ENCODE measurements at places on chromosomes 1 and 21.

GRCh38 chr1:207959141-207959825 is 48.4 kb upstream of the CD34 start:
- peak; percentile 30 for DNase-seq

- no peak for DNase-seq
Observed at GRCh38 chr1:16111771-16112595, 38.5 kb upstream of the FAM131C start.

DNA sequence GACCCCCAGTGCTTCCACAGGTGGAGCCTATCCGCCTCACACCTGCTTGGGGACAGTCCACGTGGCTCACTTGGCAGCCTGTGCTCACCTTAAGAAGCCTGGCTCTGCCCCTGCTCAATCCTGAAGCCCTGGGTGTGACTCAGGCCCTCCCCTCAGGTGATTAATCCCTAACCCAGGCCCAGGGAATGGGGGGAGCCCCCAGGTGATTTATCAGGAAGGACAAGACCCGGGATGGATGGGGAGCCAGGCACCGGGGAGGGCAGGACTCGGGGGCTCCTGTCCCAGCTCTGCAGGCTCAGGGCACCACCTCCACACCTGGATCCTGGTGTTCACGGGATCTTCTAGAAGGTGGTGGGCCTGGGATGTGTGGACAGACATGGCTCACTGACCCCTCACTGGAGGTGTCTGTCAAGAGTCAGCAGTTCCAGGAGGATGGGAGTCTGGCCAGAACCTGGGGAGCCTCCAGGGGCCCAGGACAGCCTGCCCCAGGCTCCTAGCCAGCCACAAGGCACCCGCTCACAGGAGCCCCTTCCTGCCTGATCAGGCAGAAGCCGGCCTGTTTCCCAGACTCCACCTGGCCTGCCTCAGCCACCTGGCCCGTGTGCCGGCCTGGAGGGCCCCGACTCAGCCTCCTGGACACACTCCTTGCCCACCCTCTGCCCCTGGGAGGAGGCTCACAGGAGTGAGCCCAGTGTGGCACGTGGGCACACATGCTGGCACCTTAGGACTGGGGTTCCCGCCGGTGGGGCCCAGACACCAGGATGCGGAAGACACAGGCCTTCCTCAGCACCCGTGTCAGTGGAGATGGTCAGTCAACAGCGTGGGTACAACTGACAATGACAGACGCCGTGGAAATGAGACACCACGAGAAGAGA is 38.6 kb upstream of the COL6A1 start:
- DNase-seq = no peak

DNA sequence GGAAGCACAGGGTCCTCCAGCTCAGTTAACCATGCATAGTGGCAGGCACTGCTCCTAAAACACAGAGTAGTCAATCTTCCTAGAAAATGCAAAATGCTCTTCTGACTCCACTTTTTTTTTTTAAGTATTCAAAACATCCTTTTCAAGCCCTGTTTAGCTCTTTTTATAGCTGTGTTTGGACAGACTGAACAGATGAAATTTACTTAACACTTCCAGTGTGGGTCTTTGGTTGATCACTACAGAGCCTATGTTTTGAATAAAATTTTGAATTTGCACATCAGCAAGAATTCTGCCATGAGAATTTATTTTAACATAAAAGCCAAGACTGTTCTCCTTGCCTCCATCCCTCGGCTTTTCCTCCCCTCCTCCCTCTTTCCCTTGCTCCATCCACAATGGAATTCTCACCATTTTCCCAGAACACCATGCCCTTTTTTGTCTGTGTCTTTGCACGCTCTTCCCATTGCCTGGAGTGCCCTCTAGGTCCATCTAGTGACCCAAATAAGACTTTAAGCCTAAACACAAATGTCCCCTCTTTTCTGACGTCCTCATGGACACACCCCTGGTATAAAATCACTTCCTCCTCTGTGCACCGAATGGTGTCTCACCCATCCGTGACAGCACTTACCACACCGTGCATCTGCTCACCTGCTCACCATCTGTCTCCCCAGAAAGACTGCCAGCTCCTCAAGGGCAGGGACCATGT is 24.0 kb upstream of the CPT2 start:
- DNase-seq = peak; percentile 81

DNA sequence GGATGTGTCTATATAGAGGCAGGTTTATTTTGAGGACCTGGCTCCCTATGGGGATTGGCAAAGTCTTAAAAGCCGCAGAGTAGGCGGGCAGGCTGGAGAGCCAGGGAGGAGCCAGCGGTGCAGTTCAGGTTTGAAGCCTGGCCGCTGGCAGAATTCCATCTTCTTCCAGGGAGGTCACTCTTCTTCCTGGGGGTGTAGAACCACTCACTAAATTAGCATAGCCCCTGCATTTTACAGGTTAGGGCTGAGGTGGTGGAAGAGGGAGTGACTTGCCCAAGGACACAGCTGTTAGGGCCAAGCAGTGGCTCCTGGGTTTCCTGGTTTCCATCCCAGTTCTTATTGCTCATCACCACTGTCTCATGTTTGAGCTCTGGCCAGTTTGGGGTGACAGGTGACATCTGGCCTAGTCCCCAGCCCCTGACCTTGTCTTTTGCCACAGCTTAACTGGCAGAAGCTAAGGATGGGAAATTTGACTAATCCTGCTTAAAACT is 1.4 kb downstream of the PINK1 start:
- no peak for DNase-seq

GRCh38 chr1:224080115-224080774 is 33.7 kb upstream of the FBXO28 start:
- no peak for DNase-seq

GRCh38 chr1:42037161-42037560 is 116.0 kb upstream of the GUCA2B start:
- no peak for DNase-seq

DNA sequence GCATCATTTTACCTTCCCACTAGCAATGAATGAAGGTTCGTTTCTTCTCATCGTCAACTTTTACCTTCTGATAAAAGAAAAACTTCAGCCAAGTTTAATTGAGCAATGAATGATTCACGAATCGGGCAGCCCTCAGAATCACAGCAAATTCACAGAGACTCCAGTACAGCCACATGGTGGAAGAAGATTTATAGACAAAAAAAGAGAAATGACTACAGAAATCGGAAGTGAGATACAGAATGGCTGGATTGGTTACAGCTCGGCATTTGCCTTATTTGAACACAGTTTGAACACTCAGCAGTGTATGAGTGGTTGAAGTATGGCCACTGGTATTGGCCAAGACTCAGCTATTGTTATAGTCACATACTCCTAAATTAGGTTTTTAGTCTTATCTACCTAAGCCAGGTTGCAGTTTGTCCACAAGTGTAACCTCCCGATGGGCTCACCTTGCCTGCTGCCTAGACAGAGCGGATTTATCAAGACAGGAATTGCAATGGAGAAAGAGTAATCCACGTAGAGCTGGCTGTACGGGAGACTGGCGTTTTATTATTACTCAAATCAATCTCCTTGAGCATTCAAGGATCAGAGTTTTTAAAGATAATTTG is 15.3 kb downstream of the AK4 start:
- no peak for DNase-seq

GRCh38 chr1:248618878-248619277 is 16.0 kb downstream of the OR2T11 start:
- peak; percentile 18 for DNase-seq

DNA sequence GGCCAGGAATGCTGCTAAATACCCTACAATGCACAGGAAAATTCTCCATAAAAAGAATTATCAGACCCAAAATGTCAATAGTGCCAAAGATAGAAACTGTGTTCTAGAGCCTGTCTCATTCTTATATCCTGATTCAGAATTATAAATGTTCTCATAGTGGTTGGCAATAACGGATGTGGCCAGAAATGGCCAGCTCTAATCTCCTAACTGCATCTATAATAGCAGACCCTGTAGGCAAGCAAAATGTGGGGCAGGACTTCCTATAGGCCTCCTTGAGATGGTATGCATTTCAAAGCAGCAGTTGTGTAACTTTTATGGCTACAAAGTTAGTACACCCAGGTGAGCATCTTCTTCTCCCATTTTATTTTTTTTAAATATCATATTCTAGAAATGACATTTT is 95.9 kb upstream of the SGIP1 start:
- no peak for DNase-seq

GRCh38 chr1:201048521-201048920 is 25.0 kb upstream of the KIF21B start:
- no peak for DNase-seq

GRCh38 chr1:186536273-186536890 is 75.5 kb upstream of the PDC start:
- DNase-seq = no peak

DNA sequence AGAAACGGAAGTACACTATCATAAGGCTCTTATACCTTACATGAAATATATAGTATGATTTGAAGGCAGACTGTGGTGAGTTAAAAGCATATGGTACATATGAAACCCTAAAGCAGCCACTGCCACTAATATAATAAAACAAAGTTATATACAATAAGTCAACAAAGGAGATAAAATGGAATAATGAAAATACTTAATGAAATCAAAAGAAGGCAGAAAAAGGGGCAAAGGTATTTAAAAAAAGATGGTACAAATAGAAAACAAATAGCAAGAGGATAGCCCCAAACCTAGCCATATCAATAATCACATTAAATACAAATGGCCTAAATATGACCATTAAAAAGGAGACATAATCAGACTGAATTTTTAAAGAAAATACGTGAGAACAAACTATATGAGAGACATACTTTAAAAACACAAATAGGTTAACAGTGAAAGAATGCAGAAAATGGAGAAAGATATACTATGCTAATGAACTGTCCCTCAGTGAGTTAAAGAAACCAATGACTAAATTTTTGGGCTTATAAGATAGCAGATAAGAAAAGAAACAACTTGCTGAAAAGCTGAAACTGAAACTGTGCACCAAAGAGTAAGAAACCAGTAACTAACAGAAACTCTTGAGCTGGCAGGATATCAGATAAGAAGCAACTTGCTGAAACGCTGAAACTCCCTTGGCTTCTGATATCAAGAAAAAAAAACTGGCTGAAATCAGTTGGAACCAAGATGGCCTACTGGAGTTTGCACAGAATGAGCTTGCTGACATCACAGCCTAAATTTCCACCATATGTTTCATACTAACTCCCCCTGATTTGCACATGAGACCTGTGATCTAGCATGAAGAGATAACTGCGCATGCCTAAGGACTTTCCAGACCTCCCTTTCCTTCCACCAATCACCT is 44.3 kb upstream of the IL10 start:
- no peak for DNase-seq

- DNase-seq = no peak
Observed at GRCh38 chr1:59232216-59232615, 64.7 kb upstream of the FGGY start.

DNA sequence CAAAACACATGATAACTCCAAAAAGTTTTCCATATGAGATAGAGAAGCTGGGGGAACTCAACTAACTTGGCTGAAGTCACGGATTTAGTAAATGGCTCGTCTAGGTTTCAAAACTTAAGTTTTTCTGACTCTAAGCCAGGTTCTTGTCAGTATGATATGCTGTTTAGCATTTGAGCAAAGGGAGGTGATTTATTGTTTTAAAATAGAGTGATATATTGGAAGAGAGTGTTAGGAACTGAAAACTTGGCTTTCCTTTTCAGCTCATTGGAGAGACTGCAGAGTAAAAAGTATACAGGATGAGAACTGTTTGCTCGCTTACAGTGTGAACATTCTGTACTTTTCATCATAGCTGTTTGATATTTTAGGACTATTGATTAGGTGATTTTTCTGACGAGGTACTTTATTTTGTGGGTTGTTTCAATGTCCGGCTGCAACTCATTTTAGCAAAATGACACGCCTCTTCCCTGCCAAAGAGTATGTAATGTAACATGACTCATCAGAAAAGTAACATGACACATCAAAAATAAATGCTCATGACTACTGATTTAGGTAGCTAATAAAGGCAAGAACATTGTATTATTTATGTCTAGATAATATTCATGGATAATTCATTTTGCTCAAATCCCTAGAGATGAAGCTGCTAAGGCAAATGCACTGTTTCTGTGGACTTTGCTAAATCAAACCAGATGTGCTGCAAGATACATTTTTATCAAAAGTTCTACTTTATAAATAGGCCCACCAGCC is 355.1 kb downstream of the GPATCH2 start:
- no peak for DNase-seq

DNA sequence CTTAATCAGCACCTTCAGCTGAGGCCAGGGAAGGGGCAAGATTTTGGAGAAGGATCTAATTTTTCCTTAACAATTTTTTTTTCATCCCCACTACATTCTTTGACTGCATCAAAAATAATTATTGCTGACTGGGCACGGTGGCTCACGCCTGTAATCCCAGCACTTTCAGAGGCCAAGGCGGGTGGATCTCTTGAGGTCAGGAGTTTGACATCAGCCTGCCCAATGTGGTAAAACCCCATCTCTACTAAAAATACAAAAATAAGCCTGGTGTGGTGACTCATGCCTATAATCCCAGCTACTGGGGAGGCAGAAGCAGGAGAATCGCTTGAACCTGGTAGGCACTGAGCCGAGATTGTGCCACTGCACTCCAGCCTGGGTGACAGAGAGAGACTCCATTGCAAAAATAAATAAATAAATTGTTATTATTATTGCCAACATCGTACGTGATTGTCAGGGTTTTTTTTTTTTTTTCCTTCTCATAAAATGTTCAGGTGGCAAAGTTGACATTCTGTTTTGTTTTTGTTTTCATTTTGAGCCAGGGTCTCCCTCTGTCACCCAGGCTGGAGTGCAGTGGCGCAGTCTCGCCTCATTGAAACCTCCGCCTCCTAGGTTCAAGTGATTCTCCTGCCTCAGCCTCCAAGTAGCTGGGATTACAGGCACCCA is 37.3 kb upstream of the MORC3 start:
- DNase-seq = no peak

GRCh38 chr21:24658026-24658425 is 949.3 kb downstream of the MRPL39 start:
- no peak for DNase-seq

DNA sequence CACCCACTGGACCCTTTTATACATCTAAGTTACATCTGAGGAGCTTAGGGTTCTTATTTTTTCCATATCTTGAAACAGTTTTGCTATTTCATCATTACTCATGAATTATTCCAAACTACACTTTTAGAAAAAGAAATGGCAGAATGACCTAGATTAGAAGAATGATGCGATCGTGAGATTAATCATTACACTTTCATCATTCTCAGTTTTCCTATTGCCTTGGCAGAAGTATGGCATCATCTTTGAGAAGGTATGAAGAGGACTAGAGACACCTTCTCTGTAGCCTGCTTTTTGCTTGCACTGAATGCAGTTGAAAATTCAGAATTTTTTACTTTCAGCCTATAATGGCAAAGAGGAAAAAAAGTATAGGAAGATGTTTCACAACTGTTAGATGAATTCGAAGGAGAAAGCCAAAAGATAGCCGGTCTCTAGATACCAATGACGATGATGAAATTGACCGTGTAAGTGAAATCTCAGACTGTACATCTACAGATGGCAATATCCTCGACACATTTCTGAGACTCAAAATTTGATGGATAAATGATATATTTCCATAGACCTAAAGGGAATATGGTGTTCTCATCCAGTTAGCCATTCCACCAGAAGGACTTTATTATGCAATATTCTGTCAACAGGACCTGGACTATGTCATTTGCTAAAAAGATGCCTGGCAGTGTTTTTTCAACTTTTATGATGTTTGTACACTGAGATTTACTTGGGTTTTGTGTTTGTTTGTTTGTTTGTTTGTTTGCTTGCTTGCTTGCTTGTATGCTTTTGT is 191.8 kb downstream of the TOMM20 start:
- no peak for DNase-seq

GRCh38 chr1:36636206-36636605 is 153.5 kb upstream of the CSF3R start:
- no peak for DNase-seq
